ENCODE measurements at places on chromosomes 2 and 18.

GRCh38 chr2:216348756-216349308 is 23.5 kb downstream of the MARCHF4 start:
- no peak for DNase-seq

- DNase-seq = no peak
Observed at GRCh38 chr2:96100893-96101304, 15.5 kb downstream of the ADRA2B start.

DNA sequence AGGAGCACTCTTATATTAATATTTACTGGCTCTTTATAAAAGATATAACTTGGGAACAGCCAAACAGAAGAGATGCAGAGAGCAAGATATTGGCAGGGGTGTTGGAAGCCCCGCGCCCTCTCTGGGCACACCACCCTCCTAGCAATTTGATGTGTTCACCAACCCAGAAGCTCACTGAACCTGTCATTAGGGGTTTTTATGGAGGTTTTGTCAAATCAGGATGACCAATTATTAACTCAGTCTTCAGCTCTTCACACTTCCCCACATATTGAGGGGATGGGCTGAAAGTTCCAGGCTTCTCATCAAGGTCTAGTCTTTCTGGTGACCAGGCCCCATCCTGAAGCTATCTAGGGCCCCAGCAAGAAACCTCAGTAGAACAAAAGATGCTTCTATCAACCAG is 10.9 kb upstream of the INO80D start:
- DNase-seq = no peak

DNA sequence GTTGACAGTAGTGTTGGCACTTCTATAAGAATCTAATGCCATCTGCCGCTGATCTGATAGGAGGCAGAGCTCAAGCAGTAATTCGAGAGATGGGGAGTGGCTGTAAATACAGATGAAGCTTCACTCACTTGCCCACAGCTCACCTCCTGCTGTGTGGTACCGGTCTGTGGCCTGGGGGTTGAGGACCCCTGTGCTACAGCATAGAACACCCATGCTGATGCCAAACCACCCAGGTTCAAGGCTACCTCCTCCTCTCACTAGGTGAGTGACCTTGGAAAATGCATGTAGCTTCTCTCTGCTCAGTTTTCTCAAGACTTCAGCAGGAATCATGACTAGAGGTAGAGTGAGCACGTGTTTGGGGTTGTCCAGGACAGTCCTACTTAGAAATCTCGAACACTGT is 263.4 kb downstream of the SH3BP4 start:
- no peak for DNase-seq

GRCh38 chr2:9552219-9553178 is 3.1 kb downstream of the ADAM17 start:
- peak; percentile 28 for DNase-seq

All from activated CD4-positive, alpha-beta T cell treated with anti-CD3 and anti-CD28 coated beads, Interleukin-2, amount 50 U/mL, for 24 hours (primary cell).